Stimulated activated CD4-positive, alpha-beta T cell treated with anti-CD3 and anti-CD28 coated beads, Interleukin-1b, Interleukin-23, amount 100 ng/mL, for 1 hour (primary cell): ENCODE measurements at places on chromosomes 16 and 17.

DNA sequence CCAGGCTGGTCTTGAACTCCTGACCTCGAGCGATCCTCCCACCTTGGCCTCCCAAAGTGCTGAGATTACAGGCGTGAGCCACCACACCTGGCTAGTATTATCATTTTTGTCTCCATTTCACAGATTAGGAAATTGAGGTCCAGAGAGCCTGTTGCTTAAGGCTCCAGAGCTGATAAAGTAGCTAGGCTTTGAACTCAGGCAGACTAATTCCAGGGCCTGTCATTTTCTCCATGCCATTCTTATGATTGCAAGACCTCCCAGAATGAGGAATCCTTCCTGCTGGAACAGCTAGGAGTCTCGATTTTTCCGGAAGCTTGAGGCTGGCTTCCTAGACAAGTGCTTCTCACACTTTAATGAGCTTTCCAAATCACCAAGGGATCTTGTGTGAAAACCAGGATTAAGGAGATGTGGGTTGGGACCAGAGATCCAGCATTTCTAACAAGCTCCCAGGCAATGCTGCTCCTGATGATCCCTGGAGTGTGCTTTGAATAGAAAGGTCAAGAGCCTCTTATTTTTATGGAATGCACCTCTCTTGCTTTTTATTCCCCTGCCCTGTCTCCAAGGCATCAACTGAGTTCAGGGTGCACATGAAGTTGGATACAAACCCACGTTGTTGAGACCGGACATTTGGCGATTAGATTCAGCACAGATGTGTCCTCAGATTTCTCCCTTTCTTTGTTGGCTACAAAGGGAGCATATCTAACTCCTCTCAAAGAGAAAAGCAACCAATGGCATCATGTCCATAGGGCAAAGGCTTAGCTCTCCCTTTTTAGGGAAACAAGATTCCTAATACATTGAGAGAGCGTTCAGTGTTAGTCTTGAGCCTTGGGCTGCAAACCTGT is 40.3 kb upstream of the FAM20A start:
- DNase-seq = no peak

GRCh38 chr17:67481808-67482207 is 104.7 kb downstream of the PITPNC1 start:
- no peak for DNase-seq

DNA sequence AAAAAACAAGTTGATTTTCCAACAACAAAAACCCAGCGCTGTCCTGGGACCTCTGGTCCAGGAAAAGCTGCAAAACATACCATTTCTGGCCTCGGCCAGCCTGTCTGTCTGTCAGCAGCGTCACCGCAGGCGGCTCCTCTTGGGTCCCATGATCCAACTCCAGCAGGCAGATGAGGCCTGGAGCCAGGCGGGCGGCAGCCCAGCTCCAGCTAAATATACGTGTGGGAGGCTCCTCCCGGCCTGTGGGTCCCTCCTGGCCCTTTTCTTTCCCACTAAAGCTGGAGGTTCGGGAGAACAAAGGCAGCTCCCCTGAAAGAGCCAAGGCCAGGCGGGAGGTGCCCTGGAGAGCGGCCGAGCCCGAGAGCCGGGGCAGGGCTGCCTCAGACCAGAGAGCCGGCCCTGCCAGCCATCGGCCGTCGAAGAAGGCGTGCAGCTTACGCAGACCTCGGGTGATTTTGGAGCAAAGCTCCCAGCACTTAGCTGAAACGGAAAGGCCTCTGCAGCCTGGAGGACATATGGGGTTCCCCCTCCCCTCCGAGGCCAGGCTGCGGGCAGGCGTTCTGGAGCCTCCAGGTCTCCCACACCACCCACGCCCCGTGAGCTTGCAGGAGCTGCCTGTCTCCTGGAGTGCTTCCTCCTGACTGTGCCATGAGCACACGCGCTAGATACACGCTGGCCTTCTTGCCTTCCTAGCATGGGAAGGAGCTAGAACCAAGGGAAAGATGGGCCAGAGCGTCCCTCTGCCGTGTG is 19.9 kb upstream of the JPH3 start:
- no peak for DNase-seq

GRCh38 chr17:1076299-1076981 is 79.5 kb downstream of the TIMM22 start:
- no peak for DNase-seq

- no peak for DNase-seq
These were observed 64.7 kb downstream of the SNX20 start for GRCh38 chr16:50616386-50616785.

- DNase-seq = no peak
These were observed 22.1 kb downstream of the FCSK start for GRCh38 chr16:70476272-70477020.

GRCh38 chr16:73304008-73304774 is 256.3 kb upstream of the ZFHX3 start:
- no peak for DNase-seq

- DNase-seq = no peak
These were observed 10.0 kb upstream of the KATNB1 start for GRCh38 chr16:57725554-57725953.

DNA sequence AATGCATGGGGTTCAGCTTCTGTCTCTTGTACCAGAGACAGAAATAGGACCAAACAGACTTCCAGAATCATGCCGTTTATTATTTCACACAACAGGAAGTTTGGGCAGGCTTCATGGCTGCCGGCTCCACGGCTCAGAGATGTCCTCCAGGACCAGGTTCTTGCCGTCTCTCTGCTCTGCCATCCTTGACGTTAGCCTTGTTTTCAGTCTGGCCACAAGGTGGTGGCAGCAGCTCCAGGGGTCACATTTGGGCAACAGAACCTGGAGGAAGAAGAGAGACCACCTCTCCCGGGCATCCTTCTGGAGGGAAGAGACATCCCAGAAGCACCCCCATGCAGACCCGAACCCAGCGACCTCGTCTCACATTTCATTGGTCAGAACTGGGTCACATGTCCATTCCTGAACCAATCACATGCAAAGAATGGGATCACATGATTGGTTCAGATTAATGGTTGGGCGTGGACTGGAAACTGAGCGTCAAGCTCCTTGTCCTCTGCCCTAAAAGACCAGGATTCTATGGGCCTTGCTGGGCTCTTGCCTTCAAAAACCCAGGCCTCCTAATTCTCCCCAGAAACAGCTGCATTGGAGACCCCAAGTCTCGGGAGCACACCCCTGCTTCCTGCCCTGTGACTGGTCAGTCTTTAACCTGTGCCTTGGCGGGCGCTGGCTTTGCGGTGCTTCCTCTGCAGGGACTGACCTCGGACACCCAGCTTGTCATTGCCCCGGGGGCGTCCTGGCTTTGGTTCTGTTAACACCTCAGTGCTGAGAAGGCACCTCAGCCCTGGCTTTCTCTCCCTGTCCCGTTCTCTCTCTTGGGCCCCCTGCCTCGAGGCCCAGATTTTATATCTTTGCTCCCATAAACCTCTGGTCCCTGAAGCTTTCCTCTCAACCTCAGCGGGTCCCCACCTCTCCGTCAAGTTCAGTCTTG is 63.3 kb downstream of the IRF8 start:
- DNase-seq = no peak

GRCh38 chr16:624526-625070 is 6.2 kb upstream of the WFIKKN1 start:
- no peak for DNase-seq

DNA sequence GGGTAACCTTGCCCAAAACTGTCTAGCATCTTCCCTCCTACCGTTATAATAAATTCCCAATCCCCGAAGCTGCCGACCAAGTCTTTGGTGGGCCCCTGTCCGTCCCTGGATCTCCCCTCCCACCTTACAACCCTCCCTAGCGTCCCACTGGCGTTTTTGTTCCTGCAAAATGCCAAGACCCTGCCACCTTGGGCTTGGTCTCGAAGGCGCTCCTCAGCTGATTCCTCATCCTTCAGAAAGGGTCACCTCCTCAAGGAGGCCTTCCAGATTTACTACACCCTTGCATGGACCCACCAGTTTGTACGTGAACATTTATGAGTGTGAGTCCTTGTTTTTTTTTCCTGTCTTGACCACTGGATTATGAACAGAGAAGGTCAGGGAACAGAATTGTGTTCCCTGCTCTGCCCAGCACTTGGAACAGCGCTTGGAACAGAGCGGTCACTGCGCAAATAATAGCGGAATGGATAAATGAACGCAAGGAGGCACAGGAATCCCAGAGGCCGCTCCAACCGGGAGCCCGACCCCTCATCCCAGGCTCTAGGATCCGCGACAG is 926 bp upstream of the GFER start:
- no peak for DNase-seq

DNA sequence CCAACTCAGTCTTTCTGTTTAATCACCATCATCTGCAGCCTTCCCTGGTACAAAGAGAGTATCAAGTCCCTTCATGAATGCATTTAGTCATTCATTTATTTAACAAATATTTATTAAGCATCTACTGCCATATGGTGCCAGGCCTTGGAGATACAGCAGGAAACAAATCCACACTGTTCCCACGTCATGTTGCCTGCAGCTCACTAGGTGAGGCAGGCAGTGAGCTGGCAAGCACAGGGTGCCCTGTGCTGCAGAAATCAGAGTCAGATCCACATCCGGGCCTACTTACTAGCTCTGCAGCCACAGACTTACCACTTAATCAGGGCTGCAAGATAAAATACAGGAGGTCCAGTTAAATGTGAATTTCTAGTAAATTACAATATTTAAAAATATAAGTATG is 38.5 kb upstream of the CES5A start:
- no peak for DNase-seq

DNA sequence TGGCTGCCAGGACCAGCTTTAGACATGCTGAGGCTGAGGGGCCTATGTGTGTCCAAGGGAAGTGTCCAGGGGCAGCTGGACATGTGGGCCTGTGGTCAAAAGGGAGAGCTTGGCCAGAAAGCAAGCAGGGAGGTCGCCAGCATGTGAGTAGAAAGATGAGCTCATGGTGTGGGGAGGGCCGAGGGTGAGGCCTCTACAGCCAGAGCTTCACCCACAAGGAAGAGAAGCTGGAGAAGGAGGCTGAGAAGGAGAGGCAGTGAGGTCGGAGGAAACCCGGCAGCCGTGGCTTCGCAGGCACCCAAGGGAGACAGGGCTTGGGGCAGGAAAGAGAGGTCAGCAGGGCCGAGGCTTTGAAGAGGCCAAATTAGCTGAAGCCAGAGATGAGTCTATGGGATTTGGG is 4.0 kb upstream of the HSD11B2 start:
- no peak for DNase-seq

GRCh38 chr17:51933647-51934046 is 224.9 kb downstream of the CA10 start:
- no peak for DNase-seq

DNA sequence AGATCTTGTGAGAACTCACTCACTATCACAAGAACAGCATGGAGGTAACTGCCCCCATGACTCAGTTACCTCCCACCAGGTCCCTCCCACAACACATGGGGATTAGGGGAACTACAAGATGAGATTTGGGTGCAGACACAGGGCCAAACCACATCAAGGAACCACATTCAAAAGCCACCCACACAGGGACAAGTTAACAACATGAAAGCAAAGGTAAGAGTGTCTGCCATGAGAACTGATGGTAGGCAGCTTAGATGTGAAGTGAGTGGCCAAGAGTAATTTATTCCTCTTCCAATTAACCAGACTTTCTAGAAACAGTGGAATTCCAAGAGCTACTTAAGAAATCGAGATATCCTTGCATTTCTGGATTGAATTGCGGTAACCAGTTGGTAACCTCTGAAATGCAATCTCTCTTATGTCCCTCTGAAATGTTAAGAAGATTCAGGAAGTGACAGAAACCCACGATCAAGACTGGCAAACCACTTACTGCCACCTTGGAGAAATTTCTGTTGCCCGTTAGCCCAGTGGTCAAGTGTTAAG is 167.4 kb upstream of the CACNG5 start:
- no peak for DNase-seq

- DNase-seq = no peak
These were observed 729 bp downstream of the DDX28 start for GRCh38 chr16:68022278-68022727.

- peak; percentile 80 for DNase-seq
These were observed at the start of gene METTL26 for GRCh38 chr16:636206-637080. METTL26 (minus strand) TSS chr16:636305; CDS start chr16:636290, 15 bp downstream.

- no peak for DNase-seq
These were observed 25.3 kb downstream of the G6PC3 start for GRCh38 chr17:44095647-44096496.

DNA sequence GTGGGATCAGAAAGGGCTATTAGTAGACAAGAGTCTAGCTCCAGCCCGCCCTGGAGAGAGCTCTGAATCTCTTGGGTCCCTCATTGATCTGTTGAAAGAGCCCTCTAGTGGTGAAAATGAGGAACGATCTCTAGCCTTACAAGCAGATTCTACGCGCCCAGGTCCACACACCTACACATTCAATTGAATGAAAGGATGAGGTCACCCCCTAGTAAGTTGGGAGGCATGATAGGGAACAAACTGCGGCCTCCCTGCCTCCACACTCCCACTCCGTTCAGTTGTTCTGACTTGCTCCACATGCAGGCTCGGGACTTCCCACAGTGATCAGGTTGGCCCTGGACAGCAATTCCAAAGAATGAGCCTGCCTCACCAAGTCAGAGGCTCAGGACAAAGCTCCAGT is 2.9 kb upstream of the CACNG3 start:
- DNase-seq = peak; percentile 3

GRCh38 chr16:965036-965395 is 5.8 kb downstream of the LMF1 start:
- no peak for DNase-seq

DNA sequence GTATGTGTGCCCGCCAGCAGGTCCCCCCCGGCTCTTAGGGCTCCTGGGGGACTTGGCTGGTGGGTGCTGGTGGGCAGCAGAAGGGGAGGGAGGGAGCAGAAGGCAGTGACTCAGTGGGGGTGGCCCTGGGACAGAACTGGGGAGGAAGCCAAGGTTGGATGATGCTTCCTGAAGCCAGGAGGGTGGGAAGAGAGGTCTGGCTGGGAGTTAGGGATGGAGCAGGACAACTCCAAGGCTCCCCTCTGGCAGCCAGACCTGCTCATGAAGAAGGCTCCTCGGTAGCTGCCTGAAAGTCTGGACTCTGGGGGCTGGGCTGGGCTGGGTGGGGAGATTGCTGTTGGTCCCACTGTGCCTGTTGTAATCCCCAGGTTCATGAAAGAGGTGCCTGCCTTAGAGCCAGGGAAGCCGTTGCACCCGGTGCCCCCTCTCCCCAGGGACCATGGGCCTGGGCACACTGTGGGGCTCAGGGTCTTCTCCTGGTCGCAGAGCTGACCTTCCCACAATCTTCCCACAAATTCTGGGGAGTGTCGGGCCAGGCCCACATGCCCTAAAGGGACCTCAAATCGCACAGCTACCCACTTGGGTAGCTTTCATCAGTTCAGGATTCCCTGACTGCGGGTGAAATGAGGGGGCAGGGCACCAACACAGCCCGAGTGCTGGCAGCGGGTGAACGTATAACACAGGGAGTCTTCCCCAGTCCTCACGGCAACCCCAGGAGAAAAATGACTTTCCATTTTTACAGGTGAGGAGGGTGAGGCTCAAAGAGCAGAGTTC is 1.1 kb upstream of the PLEKHG4 start:
- DNase-seq = no peak

- no peak for DNase-seq
These were observed 11.0 kb upstream of the CAPNS2 start for GRCh38 chr16:55555436-55555835.
